MM.1S (cell line): ENCODE measurements at places on chromosomes 11 and 22.
A peak's percentile ranks its signal among the peaks of the same experiment; 100 is the strongest.

- DNase-seq = no peak
Measured at GRCh38 chr22:23124611-23125511, 16.9 kb downstream of the RSPH14 start.

GRCh38 chr11:132352497-132352896, 982.1 kb downstream of the NTM start:
- DNase-seq = no peak

GRCh38 chr11:115926138-115926537, 421.9 kb upstream of the CADM1 start:
- DNase-seq = no peak

DNA sequence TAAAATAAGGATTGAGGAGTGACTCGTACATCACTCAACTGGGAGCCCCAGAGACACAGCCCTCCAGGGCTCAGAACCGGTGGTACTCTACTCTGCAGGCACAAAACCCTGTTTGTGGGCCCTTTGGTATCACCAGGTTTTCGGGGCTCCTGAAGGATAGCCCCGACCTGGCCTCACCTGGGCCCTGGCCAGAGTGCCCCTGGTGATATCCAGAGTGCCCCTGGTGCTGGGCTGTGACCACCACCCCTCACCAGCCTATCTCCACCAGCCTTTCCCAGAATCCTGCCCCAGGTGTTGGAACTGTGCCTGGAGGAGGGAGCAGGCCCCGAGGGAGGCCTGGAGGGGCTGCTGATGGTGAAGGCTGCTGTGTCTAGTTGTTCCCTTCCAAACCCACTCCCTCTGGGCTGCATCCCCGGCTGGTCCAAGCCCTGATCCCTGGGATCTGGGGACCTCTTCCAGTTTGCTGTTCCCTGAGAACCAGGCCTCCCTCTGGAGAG, 2.2 kb upstream of the GGT5 start:
- no peak for DNase-seq

DNA sequence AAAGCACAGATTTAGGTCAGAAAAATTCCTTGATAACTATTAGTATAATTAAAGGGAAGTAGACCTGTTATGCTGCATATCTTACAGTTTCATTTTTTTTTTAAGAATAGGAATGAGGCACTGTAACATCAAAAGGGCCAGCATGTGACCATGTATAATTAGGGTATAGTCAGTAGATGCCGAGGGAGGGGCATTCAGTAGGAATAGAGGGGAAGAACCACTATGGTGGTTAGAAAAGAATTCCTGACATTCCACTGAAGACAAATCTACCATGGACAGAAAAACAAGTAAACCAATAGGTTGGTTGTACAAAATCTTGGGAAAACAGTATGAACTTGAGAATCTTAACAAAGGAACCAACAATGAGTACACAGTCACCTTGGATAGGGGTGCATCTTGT, 78.4 kb upstream of the CCDC179 start:
- no peak for DNase-seq

DNA sequence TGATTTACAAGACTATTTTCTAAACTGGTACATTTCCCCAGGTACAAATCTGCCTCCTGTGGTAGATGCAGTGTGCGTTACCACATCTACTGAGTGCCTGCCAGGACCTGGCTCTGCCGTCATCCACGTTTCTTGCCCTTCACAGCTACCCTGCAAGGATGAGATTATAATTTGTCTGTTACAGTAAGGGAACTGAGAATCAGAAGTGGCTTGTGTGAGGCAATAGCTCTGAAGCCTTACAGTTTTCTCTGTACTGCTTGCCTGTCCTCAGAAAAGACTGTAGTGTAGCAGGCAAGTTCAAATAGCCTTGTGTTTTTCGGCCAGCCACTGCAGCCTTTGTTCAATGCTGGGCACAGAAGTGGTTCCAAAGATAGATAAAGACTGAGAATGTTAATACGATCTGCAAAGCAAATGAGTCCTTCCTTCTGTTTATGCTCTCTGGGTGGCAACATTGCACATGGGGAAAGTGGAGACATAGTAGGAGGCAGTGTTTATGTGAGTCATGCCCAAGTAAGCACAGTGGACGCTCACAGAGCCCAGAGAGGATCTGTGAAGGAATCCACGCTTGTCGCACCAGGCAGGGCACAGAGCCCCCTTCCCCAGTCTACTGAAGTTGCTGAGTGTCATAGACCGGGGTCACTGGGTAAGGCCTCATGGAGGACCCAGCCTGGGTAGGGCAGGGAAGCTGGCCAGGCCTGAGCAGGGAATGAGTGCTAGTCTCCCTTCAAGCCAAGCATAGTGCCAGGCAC, 49.1 kb downstream of the MICAL2 start:
- DNase-seq = no peak

- peak; percentile 16 for DNase-seq
Measured at GRCh38 chr11:74004759-74005615, 3.9 kb downstream of the UCP3 start.

DNA sequence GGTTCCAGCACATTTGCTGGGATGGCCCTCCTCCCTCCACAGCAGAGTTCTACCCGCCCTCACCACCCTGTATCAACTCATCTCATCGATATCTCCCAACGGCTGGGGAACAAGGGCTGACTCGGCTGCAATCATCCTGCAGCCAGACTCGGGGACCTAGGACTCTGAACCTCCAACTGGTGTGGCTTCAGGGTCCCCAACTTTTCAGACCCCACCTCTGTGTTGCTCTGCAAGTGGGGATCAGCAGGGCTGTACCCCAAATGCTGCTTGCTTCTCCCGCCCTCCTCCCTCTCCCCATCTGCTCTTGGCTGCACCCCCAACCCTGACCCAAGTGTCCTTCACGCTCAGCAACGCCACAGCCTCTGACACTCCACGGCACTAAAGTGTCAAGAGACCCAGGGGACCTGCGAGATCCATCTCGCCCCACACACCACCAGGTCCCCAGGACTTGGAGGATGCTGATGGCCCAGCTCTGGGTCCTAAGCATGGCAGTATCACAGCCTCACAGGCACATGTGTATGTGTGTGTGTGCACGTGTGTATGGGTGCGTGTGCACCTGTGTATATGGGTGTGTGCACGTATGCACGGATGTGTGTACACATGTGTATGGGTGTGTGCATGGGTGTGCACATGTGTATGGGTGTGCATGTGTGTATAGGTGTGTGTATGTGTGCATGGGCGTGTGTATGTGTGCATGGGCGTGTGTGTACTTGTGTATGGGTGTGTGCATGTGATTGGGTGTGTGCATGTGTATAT, 26.4 kb downstream of the KCNQ1 start:
- DNase-seq = no peak

- DNase-seq = no peak
Measured at GRCh38 chr22:29642694-29643093, 39.3 kb downstream of the NF2 start.

DNA sequence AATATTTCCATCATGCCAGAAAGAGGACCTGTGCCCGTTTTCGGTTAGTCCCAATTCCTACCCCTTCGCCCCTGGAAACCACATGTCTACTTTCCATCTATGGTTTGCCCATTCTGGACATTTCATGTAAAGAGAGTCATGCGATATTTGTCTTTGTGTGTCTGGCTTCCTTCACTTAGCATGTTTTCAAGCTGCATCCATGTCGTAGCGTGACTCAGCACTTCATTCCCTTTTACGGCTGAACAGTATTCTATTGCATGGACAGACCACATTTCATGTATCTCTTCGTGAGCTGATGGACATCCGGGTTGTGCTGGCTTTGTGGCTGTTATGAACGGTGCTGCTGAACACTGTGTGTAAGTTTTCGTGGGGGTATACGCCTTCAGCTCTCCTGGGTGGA, 43.4 kb downstream of the SCUBE1 start:
- no peak for DNase-seq

GRCh38 chr11:47453365-47453764, 4.4 kb upstream of the RAPSN start:
- no peak for DNase-seq

DNA sequence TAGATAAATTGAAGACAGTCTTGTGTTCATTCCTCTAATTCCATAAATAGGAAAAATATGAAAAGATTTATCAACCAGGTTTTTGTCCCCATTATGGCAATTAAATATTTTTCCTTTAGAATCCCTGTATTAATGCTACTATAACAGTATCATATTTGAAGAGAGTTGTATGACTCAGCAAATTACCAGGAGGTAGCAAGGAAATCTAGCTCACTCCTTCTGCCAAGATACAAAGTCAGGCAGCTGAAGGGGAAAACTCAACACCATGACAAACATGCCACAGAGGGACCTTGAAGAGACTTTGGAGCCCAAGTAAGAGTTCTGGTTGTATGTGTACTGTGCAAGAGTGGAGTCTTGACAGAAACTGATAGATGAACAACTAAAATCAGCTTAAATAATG, 143.3 kb downstream of the GUCY1A2 start:
- DNase-seq = no peak

DNA sequence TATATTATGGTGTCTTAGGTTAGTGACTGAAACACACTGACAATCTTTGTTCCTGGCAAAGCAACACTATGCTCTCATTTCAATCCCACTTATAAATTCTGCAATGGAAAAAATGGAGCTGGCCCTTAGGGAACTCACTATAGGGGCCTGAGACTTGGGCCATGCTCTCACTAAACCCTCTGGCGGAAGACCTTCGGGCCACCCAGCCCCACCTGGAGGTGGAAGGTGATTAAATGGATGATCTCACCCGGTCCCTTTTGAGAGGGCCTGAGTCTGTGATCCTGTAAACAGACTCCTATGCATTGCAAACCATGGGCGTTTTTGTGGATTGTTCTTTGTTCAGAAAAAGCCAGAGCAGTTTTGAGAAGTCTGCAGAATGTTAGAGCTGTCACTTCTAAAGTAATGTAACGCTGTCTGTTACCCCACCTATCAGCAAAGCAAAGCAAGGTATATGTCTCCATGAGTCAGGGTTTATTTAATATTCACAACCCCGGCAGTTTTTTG, 17.0 kb upstream of the CDON start:
- no peak for DNase-seq

DNA sequence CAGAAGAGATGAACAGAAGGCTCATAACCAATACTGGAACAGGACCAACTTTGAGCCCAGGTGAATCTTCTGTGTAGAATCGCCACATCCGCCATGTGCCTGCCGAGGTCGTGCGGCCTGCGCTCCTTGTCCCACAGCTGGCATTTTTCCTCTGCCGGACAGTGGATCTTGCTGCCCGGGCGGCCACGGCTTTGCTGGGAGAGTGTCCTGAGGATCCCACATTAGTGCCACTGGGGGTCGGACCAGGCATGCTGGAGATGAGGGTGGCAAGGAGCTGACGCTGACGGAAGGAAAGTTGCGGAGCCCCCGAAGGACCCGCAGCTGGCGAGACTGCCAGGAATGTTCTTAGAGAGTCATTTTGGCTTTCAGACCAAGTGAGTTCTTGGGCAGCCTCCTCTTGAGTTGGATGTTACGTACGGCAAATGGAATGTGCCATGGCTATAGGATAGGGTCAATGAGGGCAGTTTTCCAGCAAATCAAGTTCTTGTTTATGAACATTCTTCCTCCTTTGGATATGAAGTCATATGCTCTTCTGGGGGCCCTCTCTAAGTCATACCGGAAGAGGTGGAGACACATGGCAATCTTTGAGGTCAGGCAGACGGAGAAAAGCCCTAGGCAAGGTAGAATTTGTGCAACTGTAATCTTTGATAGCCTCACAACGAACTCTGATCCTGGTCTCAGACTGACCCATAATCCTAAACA, 57.4 kb upstream of the NUP160 start:
- no peak for DNase-seq

DNA sequence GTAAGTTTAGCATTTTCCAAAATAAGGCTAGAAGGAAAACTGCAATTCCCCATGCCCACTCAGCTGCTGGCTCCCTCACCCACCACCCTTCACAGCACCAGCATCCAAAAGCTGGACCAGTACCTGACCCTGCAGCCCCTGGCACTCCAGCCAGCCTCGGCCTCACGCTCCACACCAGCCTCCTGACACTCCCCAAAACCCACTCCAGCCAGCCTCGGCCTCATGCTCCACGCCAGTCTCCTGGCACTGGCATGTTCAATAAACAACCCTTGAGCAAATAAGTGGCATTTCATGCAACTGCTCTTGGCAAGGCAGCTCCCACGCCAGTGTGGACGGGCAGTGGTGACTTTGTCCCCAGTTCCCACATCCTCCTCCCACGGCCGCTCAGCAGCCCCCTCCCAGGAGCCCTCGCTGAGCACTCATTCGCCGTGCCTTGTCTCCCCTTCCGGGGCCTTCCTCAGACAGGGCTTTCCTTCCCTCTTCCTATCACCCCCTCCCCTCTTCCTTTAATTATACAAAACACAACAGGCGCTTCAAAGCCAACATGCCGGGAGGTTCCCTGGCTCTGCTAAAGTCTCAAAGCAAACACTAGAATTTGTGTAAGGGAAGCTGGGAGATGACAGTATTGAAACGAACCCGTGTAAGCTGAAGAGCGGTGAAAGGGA, 6.8 kb downstream of the TOLLIP start:
- DNase-seq = no peak

- DNase-seq = no peak
Measured at GRCh38 chr11:66845143-66845875, 2.1 kb downstream of the RCE1 start.

DNA sequence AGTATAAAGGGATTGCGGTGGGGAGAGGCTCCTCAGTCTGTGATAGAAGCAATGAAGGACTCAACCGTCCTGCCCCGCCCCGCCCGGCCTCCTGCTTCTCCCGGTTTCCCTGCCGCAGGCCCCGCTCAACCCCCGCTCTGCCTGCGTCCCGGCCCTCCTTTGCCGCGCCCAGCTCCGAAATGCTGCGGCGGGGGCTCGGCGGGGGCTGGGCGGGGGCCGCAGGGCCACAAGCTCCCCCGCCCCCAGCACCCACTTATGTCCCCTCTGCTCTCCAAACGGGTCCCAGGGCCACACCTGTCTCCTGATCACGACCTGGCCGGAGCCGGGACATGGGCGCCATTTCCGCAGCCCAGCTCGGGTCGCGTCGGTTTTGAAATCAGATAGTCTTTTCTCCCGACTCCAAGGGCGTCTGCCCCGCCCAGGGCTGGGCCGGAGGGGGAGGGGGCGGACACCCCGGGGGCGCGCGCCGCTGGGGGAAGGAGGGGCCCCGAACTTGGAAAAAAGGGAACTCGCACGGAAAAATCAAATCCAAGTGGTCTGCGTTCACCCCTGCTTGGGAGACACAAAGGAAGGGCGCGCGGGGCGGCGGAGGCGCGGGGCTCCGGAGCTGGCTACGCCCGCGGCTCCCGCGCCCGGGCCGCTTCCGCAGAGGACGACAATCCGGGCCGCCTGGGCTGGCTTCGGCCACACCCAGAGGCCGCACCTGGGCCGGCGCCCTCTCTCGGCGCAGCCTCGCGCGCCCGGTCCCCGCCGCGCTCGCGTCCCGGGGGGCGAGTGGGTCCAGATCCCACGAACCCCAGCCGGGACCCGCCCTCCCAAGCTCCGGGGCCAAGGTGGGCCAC, 70.6 kb upstream of the EP300 start:
- peak; percentile 69 for DNase-seq

- DNase-seq = no peak
Measured at GRCh38 chr11:120238968-120239620, 846 bp upstream of the POU2F3 start.

DNA sequence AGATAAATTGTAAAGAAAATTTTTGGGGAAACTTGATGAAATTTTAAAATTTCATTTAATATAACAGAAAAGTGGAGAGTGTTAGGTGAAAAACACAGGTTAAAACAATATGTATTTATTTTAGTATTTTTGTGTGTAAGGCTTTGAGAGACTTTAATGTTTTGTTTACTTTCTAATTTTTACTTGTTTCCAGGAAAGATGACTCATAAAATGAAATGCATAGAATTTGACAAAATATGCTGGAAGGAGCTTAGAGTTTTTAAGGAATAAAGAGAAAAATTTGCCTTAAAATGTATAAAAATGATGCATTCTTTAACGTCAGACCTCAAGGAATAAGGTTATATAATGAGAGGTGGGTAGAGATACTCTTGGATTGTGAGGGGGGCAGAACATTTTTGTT, 1205.1 kb upstream of the CNTN5 start:
- DNase-seq = no peak

- DNase-seq = no peak
Measured at GRCh38 chr11:119363081-119363850, 16.8 kb upstream of the MFRP start.
